ENCODE measurements at places on chromosomes 3 and 15.

DNA sequence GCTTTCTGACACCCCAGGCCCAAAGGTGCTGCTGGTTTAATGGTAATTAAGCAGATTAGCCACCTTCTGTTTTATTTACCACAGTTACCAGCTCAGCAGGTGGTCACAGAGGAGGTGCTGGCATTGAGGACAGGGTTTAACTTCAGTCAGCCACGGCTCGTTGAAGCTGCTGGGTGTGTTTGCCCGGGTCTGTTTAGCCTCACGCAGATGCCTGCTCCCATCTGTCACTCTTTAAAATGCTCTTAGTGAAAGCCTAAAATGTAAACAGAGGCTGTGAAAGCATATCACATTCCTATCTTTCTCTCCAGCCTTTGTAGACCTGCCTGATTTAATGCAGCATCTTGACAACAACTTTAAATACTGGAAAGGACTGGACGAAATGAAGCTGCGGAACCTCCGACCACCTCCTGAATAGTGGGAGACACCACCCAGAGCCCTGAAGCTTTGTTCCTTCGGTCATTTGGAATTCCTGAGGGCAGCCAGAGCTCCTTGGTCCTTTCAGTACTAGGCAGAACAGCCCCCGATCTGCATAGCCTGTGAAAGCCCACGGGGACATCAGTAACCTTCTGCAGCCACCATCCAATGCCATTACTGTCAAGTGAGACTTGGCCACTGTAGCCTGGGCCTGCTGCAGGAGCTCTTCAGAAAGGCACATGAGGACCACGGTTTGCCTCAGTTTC lies 156.0 kb downstream of the PDE8A start:
- DNase-seq, result no peak

DNA sequence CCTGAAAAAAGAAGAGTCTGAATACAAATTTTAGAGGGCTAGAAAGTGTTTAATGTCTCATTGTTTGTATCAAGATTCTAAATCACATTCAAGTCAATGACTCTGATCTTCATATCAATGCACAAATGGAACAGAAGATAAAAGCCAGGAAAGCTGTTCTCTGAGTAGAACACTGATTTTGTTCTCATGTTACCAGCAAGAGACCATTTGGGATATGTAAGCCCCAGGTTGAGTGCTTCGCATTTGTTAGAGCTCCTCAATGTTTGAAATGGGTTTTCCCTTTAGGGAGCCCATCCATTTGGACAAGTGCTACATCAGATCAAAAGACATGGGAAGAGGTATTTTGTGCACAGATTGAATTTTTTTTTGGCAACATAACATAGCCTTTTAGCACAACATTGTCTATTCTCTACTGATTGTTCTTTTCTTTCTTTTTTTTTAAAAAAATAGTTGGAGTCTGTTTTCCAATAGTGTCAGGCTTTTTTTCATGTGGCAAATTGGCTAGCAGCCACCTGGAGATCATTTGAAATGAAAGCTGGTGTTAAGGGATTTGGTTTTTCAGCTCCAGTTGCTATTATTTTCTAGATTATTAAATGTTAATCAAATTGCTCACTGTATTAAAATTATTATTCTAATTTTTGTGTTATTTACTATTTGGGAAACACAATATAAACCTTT lies 74.5 kb upstream of the ZPLD1 start:
- DNase-seq, result no peak

- no peak for DNase-seq
Measured at GRCh38 chr3:133884887-133885711, 10.6 kb downstream of the RAB6B start.

- DNase-seq, result no peak
Measured at GRCh38 chr15:38559636-38560307, 4.8 kb downstream of the RASGRP1 start.

- DNase-seq, result no peak
Measured at GRCh38 chr3:43071313-43071893, 34.5 kb downstream of the POMGNT2 start.

GRCh38 chr3:122681284-122681973 lies 790 bp downstream of the PARP14 start:
- DNase-seq, result no peak

GRCh38 chr3:62167566-62168262 lies 205.6 kb downstream of the FEZF2 start:
- no peak for DNase-seq

- DNase-seq, result no peak
Measured at GRCh38 chr3:52144796-52145735, 9.2 kb downstream of the POC1A start.

- no peak for DNase-seq
Measured at GRCh38 chr3:99625237-99625622, 13.2 kb upstream of the COL8A1 start.

Data from activated CD8-positive, alpha-beta memory T cell treated with anti-CD3 and anti-CD28 coated beads for 4 hours (primary cell).